ENCODE measurements at places on chromosomes 16 and 17.

DNA sequence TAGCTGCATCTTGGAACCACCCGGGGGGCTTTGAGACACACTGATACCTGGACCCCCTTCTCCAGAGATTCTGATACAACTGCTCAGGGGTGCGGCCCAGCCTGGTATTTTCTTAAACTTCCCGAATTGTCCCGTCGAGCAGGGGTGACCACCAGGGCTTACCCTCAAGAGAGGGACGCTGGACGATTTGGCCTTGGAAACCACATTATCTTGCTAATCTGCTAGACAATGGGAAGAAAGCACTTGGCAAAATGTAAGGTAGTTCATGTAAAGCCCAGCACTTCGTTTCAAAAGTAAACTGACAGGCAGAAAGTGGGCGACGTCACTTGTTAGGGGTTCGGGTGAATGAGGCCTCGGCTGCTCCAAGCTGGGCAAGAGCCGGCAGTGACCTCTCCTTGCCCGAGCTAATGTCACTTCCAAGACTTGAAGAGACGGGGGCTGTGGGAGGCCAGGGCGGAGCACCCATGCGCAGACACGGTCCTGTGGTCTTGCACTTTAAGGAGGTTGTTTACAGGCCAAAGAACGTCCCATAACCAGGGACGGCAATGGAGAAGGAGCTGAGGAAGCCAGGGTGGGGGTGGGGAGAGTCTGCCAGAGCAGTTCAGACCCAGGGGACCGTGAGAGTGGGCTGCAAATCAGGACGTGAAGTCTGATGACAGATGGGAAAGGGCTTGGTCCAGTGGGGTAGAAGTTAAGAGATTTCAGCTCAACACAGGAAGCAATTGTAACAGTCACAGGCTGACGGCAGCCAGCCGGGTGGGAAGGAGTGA is 152.7 kb upstream of the GSE1 start:
- DNase-seq: no peak

- no peak for DNase-seq
These were observed 2.3 kb upstream of the CD79B start for GRCh38 chr17:63934183-63935112.

- DNase-seq: peak; percentile 6
These were observed 393.5 kb downstream of the UTP18 start for GRCh38 chr17:51653878-51654277.

GRCh38 chr16:11985250-11985649 is 8.7 kb downstream of the SNX29 start:
- no peak for DNase-seq

GRCh38 chr16:14608111-14608566 is 21.9 kb downstream of the PARN start:
- no peak for DNase-seq

- DNase-seq: no peak
These were observed 21.2 kb upstream of the CMTM4 start for GRCh38 chr16:66717776-66718175.

DNA sequence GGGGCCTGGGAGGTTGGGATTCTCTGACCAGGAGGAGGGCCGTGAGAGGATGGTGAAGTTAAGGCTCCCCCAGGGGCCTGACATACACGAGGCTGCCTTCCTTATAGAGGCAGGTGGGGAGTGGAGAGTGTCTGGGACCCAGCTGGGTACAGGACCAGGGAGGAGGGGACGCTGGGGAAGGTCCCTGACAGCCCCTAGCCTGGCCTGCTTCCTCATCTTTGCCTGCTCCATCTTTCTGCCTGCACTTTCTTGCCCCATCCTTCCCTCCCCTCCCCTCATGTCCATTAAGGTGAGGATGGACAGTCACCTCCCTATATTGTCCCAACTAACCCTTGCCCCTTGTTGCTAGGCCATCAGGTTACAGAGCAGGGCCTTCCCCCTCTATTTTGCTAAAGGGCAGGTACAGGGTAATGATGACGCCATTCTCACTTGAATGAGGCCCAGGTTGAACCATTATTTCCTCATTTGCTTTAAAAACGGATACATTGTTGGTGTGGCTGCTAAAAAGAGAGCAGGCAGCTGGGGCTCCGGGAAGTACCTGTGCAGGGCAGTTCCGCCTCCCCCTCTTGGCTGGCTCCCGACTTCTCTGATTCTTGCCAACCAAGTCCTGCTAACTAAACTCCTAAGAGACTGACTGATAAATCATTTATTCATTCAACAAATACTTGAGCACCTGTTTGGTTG is 1.3 kb downstream of the C17orf99 start:
- DNase-seq: no peak

GRCh38 chr16:10015397-10015796 is 166.8 kb downstream of the GRIN2A start:
- DNase-seq: no peak

GRCh38 chr17:35142467-35142796 is 329 bp upstream of the NLE1 start:
- no peak for DNase-seq
